Esophagus muscularis mucosa (tissue), 4 donors: ENCODE measurements at places on chromosomes 16 and 17. TPM values are rescaled to one million over a fixed set of nuclear protein-coding genes. Genes with fewer than 3 reads are reported as not detected.

The ZNF469 gene
- total RNA-seq, result 1.4 TPM

The ULK2 gene
- 49.3 TPM for total RNA-seq

The SLC47A1 gene
- total RNA-seq, result 0.17 TPM

The TRAP1 gene
- total RNA-seq, result 49.5 TPM

The HBA1 gene
- 906 TPM for total RNA-seq

The ACSM2A gene
- total RNA-seq, result not detected

The CHMP6 gene
- total RNA-seq, result 17.6 TPM

The HID1 gene
- 8.3 TPM for total RNA-seq

The CHD3 gene
- 122 TPM for total RNA-seq

The CCDC40 gene
- total RNA-seq, result 9.1 TPM

The CD300LB gene
- 0.23 TPM for total RNA-seq

DNA sequence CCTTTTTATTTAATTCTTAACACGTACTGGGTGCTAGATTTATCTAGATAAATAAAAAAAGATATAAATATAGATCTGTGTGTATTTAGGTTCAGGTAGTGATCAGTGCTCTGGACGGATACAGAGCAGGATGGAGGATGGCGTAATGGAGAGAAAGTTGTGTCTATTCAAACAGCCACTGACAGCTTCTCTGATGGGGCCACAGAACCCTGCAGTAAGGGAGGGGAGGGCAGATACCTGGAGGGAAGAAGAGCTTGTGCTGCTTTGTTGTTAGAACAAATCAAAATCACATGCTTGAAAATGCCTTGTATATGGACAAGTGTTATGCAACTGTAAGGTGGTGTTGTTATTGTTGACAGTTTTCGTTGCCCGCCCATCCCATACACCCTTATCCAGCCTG, 170.2 kb downstream of the UTP18 start:
- no peaks in the 10 kb centered on the region for H3K27me3 ChIP-seq
- no peaks in the 10 kb centered on the region for H3K36me3 ChIP-seq
- no peak overlapping the region for H3K27ac ChIP-seq
- no peak overlapping the region for H3K4me3 ChIP-seq

- peak overlapping the region; percentile 86 for H3K4me3 ChIP-seq
- H3K27me3 ChIP-seq, result no peaks in the 10 kb centered on the region
- H3K36me3 ChIP-seq, result no peaks in the 10 kb centered on the region
- DNase-seq, result no peak
- peak overlapping the region; percentile 96 for H3K27ac ChIP-seq
Measured at GRCh38 chr17:80455336-80455710, 21.1 kb downstream of the NPTX1 start.

- peak overlapping the region; percentile 6 for H3K27ac ChIP-seq
- peaks cover 19% of the 10 kb centered on the region for H3K4me1 ChIP-seq
- peaks cover 89% of the 10 kb centered on the region for H3K36me3 ChIP-seq
- H3K27me3 ChIP-seq, result no peaks in the 10 kb centered on the region
- no peak for DNase-seq
- H3K4me3 ChIP-seq, result no peak overlapping the region
Measured at GRCh38 chr16:75576384-75576811, 10.2 kb downstream of the GABARAPL2 start.

DNA sequence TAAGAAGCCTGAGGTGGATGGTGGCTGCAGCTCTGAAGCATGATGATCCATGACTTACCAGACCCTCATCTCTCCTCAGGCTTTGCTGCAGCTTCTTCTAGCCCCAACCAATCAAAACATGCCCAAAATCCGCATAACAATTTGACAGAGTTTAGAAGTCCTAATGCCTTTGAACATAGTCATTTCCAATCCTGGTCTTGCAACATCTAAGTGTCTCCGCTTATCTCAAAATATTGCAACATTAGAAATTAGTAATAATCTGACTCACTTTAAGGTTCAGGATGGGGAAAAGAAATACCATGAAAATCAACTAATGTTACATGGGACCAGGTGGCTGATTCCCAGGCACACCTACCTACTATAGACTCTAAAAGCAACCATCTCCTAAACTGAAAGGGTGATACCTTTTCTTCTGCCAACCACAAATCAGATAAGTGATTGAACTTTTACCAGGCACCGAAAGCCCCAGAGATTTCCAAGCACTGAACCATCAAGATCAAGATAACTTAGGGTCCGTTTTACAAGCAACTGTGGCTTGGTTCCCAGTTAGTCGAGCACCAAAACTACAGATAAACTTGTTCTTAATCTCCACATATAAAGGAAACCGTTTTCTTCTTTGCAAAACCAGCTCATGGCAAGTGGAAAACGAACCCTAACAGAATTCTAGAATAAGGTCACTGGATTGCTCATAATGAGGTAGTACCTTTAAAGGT, 14.0 kb downstream of the ERN1 start:
- no peak overlapping the region for H3K4me3 ChIP-seq
- H3K36me3 ChIP-seq, result no peaks in the 10 kb centered on the region
- no peak overlapping the region for H3K27ac ChIP-seq
- DNase-seq, result no peak
- H3K27me3 ChIP-seq, result no peaks in the 10 kb centered on the region

DNA sequence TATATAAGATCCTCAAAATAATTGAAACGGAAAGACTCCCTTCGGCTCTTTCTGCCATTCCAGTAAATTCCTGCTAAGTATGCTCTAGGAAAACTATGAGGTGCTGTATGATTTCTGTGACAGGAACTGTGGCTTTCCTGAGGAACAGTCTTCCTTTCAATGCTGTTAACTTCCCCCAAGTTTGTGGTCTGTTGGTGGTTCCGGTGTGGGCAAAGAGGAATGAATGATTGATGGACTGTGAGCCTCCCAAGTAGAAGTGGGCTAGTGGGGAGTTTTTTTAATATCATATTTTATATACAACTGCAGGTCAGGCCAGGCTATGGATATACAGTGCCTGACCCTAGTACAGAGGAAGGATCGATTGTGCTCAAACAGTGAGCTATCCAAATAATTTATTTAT, 560.7 kb upstream of the RBFOX1 start:
- no peak overlapping the region for H3K27ac ChIP-seq
- no peaks in the 10 kb centered on the region for H3K4me1 ChIP-seq
- no peak for DNase-seq
- H3K4me3 ChIP-seq, result no peak overlapping the region
- H3K36me3 ChIP-seq, result no peaks in the 10 kb centered on the region

- H3K36me3 ChIP-seq, result no peaks in the 10 kb centered on the region
- no peak overlapping the region for H3K4me3 ChIP-seq
- H3K4me1 ChIP-seq, result peaks cover 32% of the 10 kb centered on the region
- DNase-seq, result no peak
- H3K27me3 ChIP-seq, result no peaks in the 10 kb centered on the region
Measured at GRCh38 chr17:67427424-67427823, 50.3 kb downstream of the PITPNC1 start.

DNA sequence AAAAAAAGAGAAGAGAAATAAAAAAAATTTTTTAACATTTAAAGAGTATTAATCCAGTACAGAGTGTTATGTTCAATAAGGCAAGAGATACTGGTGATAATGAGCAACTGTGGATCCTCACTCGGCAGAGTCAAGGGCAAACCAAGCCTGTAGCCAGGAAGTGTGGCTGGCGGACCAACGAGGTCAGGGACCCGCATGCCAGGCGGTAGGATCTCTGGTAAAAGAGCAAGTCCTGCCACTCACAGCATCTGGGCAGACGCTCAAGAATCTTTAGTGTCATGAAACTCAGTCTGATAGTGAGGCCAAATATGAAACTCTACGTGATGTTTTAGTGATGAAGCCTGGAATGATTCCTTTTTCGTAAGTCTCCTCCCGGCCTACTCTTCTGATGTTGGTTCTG, 8.3 kb upstream of the GEMIN4 start:
- DNase-seq, result no peak
- H3K27ac ChIP-seq, result no peak overlapping the region
- no peaks in the 10 kb centered on the region for H3K27me3 ChIP-seq
- H3K4me1 ChIP-seq, result no peaks in the 10 kb centered on the region
- H3K36me3 ChIP-seq, result peaks cover 74% of the 10 kb centered on the region

DNA sequence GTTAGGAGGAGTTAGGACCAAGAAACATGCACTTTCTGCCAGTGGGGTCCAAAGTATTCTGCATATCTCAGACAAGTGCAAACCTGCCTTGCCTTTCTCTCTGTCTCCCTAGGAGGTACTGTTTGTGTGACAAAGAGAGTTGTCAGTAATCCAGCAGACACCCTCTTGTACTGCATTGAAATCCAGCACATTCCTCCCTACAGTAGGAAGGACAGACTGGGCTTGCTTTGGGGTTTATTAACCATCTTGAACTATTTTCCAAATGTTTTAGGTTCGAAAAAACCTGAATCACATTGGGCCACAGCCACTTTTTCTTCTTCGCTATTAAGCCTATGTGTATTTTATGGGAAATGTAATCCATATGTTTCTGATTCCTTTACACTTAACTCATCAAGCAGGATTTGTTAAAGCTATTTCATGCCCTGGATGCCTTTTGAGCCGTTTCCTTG, 204.2 kb upstream of the KCNJ16 start:
- no peaks in the 10 kb centered on the region for H3K27me3 ChIP-seq
- DNase-seq, result no peak
- H3K4me3 ChIP-seq, result no peak overlapping the region
- no peak overlapping the region for H3K27ac ChIP-seq
- no peaks in the 10 kb centered on the region for H3K36me3 ChIP-seq

DNA sequence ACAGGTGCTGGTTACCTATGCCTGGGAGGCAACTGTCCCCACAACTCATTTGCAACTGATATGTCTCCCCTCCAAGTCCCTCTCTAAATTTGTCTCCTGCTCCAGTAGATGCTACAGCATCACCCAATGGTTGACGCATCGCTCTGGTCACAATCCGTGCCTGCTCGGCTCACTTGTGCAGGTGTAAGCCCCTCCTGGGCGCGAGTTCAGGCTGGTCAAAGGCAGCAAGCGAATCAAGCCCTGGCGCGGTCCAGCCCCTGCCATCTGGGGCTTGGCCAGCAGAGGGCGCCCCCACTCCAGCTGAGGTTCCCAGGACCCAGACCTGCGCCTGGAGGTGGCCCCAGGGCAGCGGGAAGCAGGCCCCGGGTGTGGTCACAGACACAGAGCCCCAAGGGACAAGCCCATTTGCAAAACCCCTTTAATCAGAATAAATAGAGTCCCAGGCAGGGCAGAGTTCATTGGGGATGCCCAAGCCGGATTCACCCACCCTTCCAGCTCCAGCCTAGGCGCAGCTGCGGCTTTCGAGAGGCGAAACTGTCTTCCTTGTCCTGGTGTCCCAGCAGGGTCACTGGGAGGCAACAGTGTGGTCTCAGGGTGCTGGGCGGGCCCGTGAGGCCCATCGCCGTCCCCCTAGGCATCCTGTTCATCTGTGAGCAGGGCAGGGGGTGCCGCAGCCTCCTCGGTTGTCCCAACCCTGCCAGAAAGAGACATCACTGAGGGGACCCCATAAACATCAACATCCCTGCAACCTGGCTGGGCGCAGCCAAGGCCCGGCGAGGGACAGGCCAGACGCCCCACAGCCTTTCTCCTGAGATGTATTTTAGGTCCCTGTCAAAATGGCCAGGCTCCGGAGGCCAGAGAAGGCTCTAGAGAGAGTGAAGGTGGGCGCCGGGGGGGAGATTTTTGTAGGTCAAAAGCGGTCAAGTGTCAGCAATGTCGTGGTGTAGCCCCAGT, 15.8 kb downstream of the TMC6 start:
- peaks cover 56% of the 10 kb centered on the region for H3K4me1 ChIP-seq
- H3K4me3 ChIP-seq, result no peak overlapping the region
- DNase-seq, result no peak
- H3K27me3 ChIP-seq, result no peaks in the 10 kb centered on the region

- no peaks in the 10 kb centered on the region for H3K27me3 ChIP-seq
- H3K4me1 ChIP-seq, result no peaks in the 10 kb centered on the region
- no peak overlapping the region for H3K27ac ChIP-seq
- no peaks in the 10 kb centered on the region for H3K36me3 ChIP-seq
- no peak overlapping the region for H3K4me3 ChIP-seq
Measured at GRCh38 chr16:77759821-77760220, 28.5 kb upstream of the VAT1L start.

GRCh38 chr17:77164483-77165091, 23.8 kb downstream of the SEC14L1 start:
- H3K4me3 ChIP-seq, result no peak overlapping the region
- H3K27ac ChIP-seq, result peak overlapping the region; percentile 49
- H3K36me3 ChIP-seq, result peaks cover 20% of the 10 kb centered on the region
- DNase-seq, result no peak
- H3K4me1 ChIP-seq, result peaks cover 68% of the 10 kb centered on the region
- H3K27me3 ChIP-seq, result no peaks in the 10 kb centered on the region

DNA sequence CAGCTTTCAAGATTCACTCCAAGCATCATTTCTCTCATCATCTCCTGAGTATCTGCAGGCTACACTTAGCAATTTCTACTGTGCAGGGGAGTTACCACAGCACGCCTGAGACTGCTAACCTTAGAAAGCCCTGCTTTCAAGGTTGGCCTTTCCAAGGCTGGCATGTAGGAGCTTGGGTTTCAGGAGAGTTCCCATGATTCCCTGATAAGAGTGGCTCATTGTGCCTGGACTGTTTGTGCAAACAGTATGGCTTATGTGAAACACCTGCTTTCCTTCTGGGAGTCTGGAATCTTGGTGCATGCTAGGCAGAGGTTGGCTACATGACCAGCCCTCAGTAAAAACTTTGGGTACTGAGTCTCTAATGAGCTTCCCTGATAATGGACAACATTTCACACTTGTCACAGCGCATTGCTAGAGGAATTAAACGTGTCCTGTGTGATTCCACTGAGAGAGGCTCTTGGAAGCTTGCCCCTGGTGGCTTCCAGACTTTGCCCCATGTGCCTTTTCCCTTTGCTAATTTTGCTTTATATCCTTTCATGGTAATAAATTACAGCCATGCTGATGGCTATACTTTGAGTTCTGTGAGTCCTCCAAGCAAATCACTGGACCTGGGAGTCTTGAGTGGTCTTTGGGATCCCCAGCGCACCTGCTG, 19.7 kb upstream of the RGS9 start:
- H3K36me3 ChIP-seq, result no peaks in the 10 kb centered on the region
- H3K4me1 ChIP-seq, result peaks cover 2% of the 10 kb centered on the region
- no peak for DNase-seq

- peaks cover 5% of the 10 kb centered on the region for H3K27me3 ChIP-seq
- no peak for DNase-seq
- no peak overlapping the region for H3K4me3 ChIP-seq
- H3K27ac ChIP-seq, result no peak overlapping the region
- H3K36me3 ChIP-seq, result no peaks in the 10 kb centered on the region
Measured at GRCh38 chr17:34452769-34453168, 89.7 kb upstream of the CCL1 start.

- H3K27ac ChIP-seq, result no peak overlapping the region
- no peak for DNase-seq
- peaks cover 8% of the 10 kb centered on the region for H3K4me1 ChIP-seq
- H3K4me3 ChIP-seq, result no peak overlapping the region
- H3K27me3 ChIP-seq, result no peaks in the 10 kb centered on the region
- H3K36me3 ChIP-seq, result no peaks in the 10 kb centered on the region
Measured at GRCh38 chr16:85819245-85819644, 19.8 kb downstream of the COX4I1 start.

- H3K36me3 ChIP-seq, result no peaks in the 10 kb centered on the region
- no peak for DNase-seq
- peak overlapping the region; percentile 73 for H3K27ac ChIP-seq
- H3K4me3 ChIP-seq, result no peak overlapping the region
- peaks cover 61% of the 10 kb centered on the region for H3K4me1 ChIP-seq
Measured at GRCh38 chr17:77365584-77366186, 224.9 kb downstream of the SEC14L1 start.
